ENCODE measurements at places on chromosomes 1 and 21.

GRCh38 chr1:32028746-32029145, 15.1 kb downstream of the KHDRBS1 start:
- DNase-seq: no peak

GRCh38 chr1:53026254-53026653, 35.8 kb upstream of the PODN start:
- no peak for DNase-seq

- DNase-seq: no peak
Observed at GRCh38 chr1:233364695-233365539, 37.4 kb downstream of the MAP3K21 start.

- no peak for DNase-seq
Observed at GRCh38 chr1:31399976-31400375, 13.0 kb upstream of the SERINC2 start.

DNA sequence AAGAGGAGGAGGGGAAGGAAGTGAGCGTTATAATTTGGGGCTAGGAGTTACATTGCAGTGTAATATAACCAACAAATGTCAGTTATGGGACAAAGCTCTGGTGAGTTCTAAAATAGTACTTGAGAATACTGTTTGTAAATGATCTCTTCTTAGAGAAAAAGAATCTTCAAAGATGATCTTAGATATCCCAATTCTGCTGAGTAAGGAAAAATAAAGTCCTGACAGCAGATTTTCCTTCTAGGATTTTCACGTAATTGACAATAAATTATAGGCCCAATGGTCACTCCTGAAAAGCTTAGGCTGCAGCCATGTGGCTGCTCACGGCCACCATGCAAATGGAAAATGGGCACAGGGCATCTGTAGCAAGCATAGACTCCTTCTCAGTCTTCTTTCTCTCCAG, 241.6 kb downstream of the SIPA1L2 start:
- DNase-seq: no peak

GRCh38 chr1:34870395-34870794, 10.8 kb upstream of the SMIM12 start:
- no peak for DNase-seq

DNA sequence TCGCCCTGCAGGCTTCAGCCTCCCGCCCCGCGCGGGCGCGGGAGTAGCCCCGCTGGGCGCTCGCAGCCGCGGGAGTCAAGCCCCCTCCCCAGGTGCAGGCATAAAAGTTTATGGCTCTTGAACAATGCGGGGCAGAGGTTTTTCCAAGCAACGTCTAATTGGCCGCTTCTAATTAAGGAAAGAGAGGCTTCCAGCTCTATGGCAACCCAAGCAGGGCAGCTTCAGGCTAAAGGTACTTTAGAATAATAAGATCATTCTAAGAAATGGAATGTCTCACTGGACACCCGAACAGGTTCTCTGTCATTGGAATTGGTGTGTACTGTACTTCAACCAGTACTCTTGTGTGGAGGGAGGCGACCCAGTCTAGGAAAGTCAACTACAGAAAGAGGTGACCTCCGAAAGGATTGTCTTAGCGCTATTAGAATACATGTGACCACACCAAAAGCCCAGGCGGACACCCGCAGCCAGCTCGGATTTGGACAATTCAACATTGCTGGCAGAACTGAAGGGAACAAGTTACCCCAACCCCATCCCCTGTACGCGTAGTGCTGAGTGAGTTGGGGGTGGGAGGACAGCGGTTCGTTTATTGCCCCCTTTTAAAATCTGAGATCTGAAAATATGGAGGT, 12.5 kb downstream of the NR5A2 start:
- DNase-seq: no peak

DNA sequence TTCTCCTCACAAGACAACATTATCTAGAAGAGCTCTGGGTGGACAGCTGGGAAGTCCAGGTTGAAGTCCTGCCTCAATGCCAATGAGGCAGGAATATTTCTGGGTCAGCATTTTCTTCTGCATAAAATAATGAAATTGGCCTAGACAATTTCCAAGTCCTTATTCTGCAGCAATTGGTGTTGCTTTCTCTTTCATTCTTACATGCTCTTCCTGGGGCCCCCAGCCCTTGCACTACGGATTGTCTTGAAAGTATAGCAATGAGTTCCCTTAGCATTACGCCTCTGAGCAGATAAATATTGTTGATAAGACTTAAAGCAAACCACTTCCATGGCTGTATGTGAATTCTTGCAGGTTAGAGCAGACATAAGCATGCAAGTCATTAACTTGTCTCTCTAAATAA, 188.5 kb downstream of the TGFBR3 start:
- no peak for DNase-seq

- DNase-seq: peak; percentile 38
Observed at GRCh38 chr1:67441183-67441582, 11.0 kb upstream of the SERBP1 start.

GRCh38 chr1:47238935-47239592, 7.0 kb upstream of the TAL1 start:
- DNase-seq: no peak

GRCh38 chr21:34284666-34285065, 79.1 kb upstream of the KCNE2 start:
- DNase-seq: no peak

GRCh38 chr1:224518528-224518927, 83.9 kb upstream of the WDR26 start:
- DNase-seq: no peak

GRCh38 chr1:198083549-198083948, 73.2 kb upstream of the NEK7 start:
- DNase-seq: no peak

GRCh38 chr1:171785766-171786165, 4.3 kb downstream of the METTL13 start:
- no peak for DNase-seq

- no peak for DNase-seq
Observed at GRCh38 chr1:113780374-113781146, 21.3 kb upstream of the PHTF1 start.

- DNase-seq: peak; percentile 57
Observed at GRCh38 chr1:25520446-25521061, 22.9 kb upstream of the LDLRAP1 start.

- DNase-seq: no peak
Observed at GRCh38 chr1:196071447-196071846, 536.8 kb downstream of the KCNT2 start.

- no peak for DNase-seq
Observed at GRCh38 chr1:77484334-77484733, 198.1 kb downstream of the ZZZ3 start.

- no peak for DNase-seq
Observed at GRCh38 chr21:33249331-33250002, 16.7 kb upstream of the IL10RB start.

DNA sequence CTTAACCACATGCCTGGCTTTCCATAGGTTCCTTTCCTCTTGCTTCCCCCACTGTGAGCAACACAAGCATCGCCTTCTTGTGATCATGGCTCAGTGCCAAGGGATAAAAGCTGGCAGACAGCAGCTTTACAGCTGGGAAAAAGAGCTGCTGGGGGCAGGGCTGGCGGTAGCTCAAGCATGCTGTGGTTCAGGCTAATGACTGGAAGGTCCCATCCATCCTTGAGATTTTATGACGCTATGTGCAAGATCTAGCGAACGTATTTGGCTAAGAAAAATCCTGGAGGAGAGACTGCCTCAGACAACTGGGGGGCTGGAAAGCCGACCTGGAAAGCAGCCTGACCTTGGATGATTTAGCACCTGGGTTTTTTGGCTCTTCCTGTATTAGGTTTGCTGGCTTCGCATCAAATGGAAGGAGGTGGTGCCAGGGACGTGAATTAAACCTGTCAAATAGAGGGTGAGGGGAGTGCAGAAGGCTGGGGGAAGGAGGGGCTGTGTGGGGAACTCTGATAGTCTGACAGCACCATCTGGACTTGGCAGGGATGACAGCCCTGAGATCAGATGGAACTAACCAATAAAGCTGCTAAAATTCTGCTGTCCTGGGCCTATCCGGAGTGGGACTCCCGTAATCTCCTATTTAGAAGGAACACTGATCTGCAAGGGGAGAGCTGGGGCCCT, 34.8 kb downstream of the ZMYND12 start:
- DNase-seq: peak; percentile 53

DNA sequence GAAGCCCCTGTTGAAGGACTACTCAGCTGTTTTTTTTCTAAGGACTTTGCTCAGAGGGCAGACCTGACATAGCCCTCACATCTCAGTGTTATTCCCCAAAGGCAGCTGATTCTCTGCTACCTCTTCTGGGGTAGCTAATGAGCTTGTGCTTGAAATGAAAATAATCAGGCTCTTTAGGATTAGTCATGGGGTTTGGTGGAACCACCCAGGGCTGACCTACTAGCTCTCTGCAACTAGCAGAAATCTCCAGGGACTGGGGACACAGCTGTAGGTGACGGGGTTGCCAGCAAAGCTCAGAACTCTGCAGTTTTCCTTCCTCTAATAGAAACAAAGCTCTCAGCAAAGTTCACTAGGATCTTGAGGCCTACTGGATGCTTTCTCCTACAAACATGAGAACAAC, 106.4 kb upstream of the BCL9 start:
- no peak for DNase-seq

DNA sequence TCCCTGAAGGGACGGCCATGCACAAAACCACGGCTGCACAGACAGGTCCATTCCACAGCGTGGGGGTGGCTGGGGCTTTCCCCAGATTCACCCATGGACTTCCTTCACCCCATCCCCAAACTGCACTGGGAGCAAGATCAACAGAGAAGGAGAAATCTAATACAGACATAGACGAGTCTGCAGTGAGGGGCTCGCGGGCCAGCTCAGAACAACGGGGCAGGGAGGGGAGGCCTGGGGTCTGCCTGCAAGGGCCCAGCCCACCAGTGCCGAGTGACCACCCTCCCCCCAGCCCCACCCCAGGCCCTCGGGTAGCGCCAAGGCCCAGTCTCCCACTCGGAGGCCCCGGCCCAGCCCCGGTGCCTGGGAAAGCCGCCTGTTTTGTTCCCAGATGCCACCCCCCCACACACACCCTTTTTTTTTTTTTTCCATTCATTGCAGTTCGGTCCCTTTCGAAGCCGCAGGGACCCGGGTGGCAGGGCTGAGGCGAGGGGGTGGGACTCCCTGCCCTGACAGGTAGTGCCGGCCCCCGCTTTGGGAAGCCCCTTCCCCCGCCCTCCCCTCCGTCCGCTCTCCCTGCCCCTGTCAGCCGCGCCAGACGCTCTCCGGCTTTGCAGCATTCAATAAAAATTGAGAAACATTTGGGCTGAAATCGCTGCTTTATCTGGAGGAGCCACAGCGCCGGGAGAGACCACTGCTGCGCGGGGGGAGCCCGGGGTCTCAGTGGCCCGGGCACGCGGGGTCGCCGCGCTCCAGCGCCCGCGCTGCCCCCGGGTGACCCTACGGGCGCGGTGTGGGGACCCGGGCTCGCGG, 543 bp upstream of the EPHB2 start:
- DNase-seq: no peak

DNA sequence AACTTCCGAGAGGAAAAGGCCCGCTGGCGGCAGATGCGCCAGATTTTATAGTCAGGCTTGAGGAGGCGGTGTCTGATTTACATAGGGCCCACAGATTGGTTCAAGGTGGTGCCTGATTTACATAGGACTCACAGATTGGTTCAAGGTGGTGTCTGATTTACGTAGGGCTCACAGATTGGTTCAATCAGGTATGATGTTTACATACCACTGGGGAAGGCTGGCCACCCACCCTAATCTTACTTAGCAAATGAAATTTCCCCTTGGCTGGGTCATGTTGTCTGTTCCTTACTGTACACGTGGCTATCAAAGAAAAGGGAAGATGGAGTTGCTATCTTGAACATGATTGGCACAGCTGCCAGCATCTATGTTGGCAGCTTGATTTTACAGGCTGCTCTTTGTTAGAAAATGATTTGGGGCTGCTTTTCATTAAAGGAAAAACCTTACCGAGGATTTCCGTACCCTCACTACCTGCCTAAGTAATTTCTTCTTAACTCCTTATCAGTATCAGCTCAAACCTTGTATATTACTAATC, 96.3 kb downstream of the SETD4 start:
- DNase-seq: no peak

DNA sequence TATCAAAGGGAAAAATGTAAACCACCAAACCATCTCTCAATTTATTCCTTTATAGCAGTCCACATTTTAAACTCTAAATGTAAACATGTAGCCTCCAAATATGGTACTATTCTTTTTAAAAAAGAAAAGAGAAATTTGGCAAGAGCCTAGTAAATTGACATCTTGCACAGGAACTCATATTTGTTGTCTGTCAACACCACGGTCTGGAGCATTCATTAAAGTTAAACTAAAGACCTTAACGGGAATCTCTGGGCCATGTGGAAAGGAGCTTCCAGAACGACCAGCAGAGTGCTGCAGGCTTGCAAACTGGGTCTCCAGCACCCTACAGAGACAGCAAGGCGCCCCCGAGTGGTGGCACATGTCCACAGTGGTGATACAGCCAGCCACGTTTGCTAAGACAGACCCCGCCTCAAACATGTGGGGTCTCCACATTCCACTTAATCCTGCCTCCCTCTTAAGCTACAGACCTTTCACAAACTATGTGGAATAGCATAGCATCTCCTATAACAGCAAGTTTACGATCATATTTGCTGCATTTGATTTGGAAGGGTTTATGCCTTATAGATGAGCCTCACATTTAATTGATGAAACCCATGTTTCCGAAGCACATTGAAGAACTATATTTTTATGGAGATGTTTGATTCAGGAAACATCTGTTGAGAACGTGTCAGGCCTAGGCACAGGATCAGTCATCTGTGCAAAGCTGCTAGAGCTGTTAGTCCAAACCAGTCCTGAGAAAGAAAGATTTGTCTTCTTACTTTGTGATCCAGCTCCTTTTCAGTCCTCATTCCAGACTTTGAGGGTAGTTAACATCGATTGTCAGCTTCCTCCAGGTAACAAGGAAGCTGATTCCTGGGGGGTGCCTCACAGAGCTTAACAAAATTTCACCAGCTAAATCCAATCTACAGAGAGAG, 96.4 kb upstream of the BACE2 start:
- DNase-seq: no peak

GRCh38 chr1:246110343-246111219, 396.5 kb downstream of the SMYD3 start:
- DNase-seq: peak; percentile 22

- DNase-seq: no peak
Observed at GRCh38 chr1:163187849-163188248, 14.9 kb downstream of the RGS5 start.

DNA sequence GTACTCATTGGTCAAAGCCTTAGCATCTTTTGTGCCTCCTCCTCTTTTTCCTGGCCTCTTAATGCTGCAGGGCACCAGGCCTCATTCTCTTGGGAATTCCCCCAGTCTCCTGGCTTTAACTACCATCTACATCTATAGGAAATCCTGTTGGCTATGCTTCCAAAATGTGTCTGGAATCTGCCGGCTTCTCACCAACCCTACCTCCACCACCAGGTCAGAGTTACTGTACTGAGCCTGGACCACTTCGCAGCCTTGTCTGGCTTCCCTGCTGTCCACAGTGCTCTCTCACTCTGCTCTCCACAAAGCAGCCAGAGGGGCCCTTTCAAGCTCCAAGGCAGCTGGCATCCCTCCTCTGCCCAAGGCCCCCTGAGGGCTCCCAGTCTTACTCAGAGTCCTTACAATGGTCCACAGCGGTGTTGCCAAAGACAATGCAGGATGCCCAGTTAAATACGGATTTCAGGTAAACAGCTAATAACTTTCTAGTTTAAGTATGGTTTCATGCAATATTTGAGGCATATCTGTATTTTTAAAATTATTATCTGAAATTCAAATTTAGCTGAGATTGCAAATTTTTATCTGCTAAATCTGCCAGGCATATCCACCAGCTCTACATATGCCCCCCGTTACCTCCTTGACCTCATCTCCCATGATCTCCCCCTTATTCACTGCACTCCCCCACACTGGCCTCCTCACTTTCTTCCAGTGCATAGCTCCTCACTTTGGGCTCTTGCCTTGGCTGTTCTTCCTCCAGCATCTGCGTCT, 34.5 kb upstream of the FAM163A start:
- DNase-seq: no peak

GRCh38 chr1:2279817-2280216, 51.7 kb downstream of the SKI start:
- no peak for DNase-seq

GRCh38 chr1:200916681-200917080, 22.0 kb downstream of the INAVA start:
- DNase-seq: no peak

All from fibroblast of the conjunctiva (primary cell).